Thymus (tissue), 14 donors: ENCODE measurements at places on chromosomes 11 and 22. TPM values are rescaled to one million over a fixed set of nuclear protein-coding genes. Genes with fewer than 3 reads are reported as not detected.
A peak's percentile ranks its signal among the peaks of the same experiment; 100 is the strongest.

Gene BTBD18
- polyA plus RNA-seq, result 0.02 TPM

Gene RASSF10
- polyA plus RNA-seq, result 0.73 TPM

Gene GRM5
- polyA plus RNA-seq, result 0.05 TPM

Gene RFPL2
- polyA plus RNA-seq, result 0.23 TPM

Gene DNAJB7
- not detected for polyA plus RNA-seq

Gene TMEM225
- polyA plus RNA-seq, result not detected

Gene PRMT3
- polyA plus RNA-seq, result 12.8 TPM

Gene IGF2
- 7.2 TPM for polyA plus RNA-seq

Gene ART5
- polyA plus RNA-seq, result 0.39 TPM

Gene GLYATL1
- 1.4 TPM for polyA plus RNA-seq

Gene PARVG
- 165 TPM for polyA plus RNA-seq

Gene LRRC10B
- polyA plus RNA-seq, result 2.7 TPM

Gene CCDC89
- polyA plus RNA-seq, result 0.78 TPM

Gene C1QTNF5
- polyA plus RNA-seq, result 8.6 TPM

Gene GAS2L1
- polyA plus RNA-seq, result 6.0 TPM

GRCh38 chr11:33151399-33151798 lies 9.9 kb downstream of the CSTF3 start:
- no peak for DNase-seq

GRCh38 chr11:62115085-62115694 lies 8.6 kb upstream of the INCENP start:
- DNase-seq, result no peak

DNA sequence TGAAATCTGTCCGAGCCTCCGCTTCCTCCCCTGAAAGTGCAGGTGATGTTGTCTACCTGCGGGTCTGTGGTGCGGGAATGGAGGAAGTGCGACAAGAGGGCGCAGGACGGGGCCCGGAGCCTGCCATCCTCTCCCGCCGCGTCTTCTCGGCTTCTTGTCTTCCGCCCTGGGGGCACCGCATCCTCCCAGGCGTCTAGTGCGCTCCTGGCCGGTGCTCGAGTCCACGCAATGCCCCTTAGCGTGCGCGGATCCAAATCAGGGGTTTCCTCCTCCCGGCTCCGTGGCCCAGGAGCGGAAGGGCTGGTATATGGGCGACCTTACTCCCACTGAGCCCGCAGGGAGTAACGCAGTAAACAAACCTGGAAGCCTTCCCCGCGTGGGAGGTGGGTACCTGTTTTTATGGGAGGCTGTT lies 405 bp downstream of the SFI1 start:
- peak; percentile 28 for DNase-seq

DNA sequence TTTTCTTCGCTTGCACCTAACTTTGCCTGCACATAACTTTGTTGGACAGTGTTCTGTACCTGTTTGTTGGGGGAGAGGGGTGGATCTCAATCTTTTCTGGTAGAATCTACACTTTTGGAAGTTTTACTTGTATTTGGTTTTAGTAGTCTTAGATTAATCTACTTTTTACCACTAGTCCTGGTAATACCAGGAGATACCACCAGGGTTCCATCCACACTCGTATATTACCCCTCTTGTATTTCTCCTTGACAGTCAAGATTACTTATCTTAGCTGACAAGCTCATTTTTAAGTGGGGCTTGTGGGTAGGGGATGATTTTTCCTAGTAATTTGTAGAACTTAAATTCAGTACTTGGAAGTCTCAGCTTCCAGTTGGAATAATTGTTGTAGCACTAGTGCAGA lies 37.3 kb upstream of the TECTA start:
- DNase-seq, result no peak

DNA sequence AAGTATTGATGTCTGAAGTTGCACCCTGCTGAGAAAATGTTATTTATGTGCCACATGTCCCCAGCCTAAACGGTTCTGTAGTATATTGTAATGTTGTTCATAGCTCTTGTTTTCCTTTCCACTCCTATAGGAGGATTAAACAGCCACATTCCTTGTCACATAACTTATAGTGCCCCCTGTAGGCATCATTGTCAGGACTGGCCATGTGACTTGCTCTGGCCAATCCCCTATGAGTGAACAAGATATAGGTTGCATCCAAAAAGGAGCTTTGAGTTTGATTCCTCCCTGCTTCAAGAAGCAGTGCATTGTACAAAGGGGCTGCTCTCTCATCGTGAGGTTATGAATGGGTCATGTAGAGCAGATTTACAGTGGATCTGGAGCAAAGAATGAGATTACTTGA lies 717.6 kb upstream of the ANO5 start:
- DNase-seq, result no peak

GRCh38 chr11:129048911-129049310 lies 106.2 kb upstream of the TP53AIP1 start:
- DNase-seq, result no peak

GRCh38 chr11:67356864-67357561 lies 3.7 kb upstream of the POLD4 start:
- peak; percentile 71 for DNase-seq

GRCh38 chr11:2591805-2592204 lies 108.0 kb downstream of the KCNQ1OT1 start:
- no peak for DNase-seq

DNA sequence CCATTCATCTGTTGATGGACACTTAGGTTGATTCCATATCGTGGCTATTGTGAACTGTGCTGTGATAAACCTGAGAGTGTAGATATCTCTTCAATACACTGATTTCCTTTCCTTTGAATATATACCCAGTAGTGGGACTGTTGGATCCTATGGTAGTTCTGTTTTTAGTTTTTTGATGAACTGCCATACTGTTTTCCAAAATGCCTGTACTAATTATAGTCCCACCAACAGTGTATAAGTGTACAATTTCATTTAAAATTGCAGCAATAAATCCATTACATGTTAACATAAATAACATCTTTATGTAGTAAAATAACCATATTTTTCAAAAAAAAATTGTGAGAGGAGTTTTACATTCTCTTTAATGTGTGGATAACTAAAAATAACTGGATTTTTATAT lies 65.0 kb upstream of the SYT9 start:
- DNase-seq, result no peak

DNA sequence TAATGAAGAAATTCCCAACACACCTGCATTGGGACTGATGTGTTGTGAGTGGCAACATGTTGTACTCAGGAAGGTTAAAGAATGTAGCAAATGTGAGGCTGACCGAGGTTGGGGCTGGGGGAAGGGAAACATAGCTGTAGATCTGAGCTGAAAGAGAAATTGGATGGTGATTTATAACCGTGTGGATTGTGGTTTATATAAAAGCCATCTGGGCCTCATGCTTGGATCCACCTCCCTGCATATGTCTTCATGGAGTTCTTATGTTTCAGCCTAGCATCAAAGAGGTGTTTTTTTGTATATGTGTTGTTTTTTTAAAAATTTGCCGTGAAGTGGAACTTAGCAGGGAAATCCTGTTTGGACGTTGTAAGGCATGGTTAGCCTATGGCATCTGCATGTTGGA lies 141.3 kb downstream of the NAV2 start:
- DNase-seq, result no peak

DNA sequence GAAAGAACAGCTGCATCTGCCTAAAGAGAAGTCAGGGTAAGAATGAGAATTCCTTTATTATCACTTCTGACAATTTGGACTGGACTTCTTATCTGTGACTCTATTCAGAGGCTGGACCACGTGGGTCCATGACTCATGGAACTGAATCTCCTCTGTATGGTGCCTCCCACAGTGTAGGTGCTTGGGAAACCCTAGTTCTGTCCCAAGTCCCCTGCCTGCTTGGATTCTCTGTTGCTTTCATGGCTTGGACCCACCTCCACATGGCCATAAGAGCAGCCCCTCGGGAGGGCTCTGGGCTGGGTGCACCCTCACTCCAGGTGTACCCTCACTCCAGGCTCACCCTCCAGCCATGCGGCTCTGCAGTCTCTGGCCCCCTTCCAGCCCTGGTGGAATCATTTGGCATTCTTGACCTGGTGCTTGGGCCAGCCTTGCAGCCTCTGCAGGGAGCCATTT lies 153.4 kb downstream of the CACNA1I start:
- no peak for DNase-seq

DNA sequence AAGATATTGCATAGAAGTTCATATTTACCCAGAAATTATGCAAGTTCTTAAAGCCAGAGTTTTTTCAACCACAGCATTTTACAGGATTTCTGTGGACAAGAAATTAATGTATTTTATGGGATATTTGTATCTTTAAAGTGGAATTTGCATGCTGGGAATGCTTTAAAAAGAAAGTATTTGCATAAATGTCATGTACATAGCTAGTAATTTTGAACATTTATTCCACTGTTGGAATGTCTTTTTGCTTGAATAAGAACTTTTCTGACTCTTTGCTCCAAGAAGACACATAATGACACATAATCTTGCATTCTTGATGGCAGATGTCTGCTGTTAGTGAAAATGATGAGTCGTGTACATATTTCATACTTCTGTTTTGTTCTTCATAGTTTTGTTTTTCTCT lies 66.6 kb downstream of the ATXN10 start:
- no peak for DNase-seq

DNA sequence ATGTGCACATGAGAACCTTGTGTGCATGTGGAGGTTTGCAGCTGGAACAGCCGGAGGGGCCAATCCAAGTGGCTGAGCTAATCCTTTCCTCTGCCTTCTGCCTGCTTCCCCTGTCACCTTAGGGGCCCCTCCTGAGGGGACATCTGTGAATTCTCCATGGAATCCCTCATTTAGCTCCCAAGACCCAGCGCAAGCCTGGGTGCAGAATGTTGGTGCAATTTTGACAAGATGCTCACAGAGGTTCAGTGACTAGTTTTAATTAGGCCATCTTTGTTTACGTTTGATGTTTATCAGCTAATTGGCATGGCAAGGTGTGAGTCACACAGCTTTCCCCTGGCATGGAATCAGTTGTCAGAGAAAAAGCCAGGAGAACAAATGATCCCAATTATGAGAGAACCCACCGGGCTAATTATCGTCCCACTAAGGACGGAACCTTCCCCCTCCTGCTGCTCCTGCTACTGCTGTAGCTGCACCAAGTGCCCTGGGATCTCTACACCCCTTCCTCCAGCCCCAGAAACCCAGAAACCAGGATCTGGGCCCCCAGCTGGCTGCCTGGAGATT lies 63.6 kb upstream of the PAX6 start:
- no peak for DNase-seq

DNA sequence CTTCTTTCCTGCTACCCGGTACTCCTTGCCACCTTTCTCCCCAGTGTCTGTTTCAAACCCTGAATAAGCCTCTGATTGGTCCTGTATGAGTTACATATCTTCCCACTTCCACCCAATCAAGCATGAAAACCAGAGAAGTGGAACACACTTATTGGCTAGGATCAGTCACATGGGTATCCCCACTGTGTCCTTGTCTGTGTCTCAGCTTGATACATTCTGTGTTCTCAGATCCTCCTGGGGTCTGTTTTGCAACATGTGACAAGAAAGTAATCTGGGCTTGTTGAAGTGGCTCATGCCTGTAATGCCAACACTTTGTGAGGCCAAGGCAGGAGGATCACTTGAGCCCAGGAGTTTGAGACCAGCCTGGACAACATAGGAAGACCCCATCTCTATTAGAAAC lies 23.9 kb downstream of the MCHR1 start:
- DNase-seq, result no peak

- DNase-seq, result no peak
Observed at GRCh38 chr11:19727246-19727645, 14.6 kb downstream of the NAV2 start.

GRCh38 chr11:68335683-68336082 lies 23.3 kb downstream of the LRP5 start:
- no peak for DNase-seq

- no peak for DNase-seq
Observed at GRCh38 chr11:130980071-130980862, 64.0 kb upstream of the SNX19 start.

GRCh38 chr22:37187552-37187890 lies 526 bp downstream of the C1QTNF6 start:
- DNase-seq, result no peak

GRCh38 chr11:134949121-134950090 lies 537.4 kb upstream of the B3GAT1 start:
- DNase-seq, result no peak

- no peak for DNase-seq
Observed at GRCh38 chr22:20607157-20607907, 99.9 kb downstream of the MED15 start.

GRCh38 chr11:117074119-117074518 lies 24.1 kb downstream of the SIK3 start:
- no peak for DNase-seq

GRCh38 chr22:41862530-41863266 lies 29.8 kb downstream of the SREBF2 start:
- no peak for DNase-seq

DNA sequence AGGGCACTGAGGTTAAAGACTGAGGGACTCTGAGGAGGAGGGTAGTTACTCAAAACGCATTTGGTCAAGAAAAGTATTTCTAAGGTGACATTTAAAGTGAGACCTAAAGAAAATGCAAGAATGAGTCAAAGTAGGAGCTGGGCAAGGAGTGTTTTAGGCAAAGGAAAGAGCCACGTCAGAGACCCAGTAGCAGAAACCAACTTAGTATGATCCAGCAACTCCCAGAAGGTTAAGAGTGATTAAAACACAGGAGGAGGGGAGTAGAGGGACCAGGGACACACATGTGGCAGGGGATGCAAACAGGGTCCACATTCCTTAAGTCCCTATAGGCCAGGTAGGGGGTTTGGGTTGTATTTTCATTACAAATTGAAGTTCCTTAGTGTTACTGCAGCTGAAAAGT lies 24.3 kb upstream of the CCDC34 start:
- DNase-seq, result no peak

DNA sequence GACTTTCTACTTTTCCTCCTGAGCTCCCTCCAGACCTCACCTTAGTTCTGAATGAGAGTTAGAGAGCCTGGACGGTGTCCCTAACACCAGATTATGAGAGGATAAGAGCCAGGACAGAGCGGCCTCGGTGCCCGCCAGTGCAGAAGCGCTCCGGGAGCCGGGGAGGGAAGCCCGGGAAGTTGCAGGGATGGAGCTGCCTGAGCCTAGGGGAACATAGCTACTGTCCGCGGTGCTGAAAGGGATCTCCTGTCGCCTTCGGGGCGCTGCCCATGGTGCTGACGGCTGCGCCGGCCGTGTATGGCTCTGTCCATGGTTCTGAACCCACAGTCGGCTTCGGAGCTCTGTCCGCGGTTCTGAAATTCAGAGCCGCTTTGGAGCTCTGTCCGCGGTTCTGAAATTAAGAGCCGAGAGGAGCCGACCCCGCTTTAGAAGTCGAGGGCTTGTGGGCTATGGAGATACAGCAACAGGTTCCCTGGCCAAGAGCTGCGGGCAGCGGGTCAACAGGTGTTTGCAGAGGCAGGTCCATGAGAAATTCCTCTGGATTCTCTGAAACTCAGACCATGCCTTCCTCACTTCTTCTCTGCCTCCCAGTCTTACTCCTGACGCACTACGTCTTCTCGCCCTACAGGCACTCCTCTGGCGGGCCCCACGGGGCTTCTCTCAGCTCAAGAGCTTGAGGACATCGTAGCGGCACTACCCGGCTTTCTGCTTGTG lies 814 bp downstream of the NPAS4 start:
- DNase-seq, result peak; percentile 71

- DNase-seq, result no peak
Observed at GRCh38 chr11:74615311-74615710, 22.9 kb downstream of the POLD3 start.
